T1000 (cell line): ENCODE measurements at places on chromosomes 12 and 14.

- no peak for DNase-seq
Observed at GRCh38 chr12:32248441-32249140, 141.9 kb downstream of the BICD1 start.

GRCh38 chr14:90641615-90642243, 174.5 kb downstream of the TTC7B start:
- DNase-seq: no peak

- DNase-seq: no peak
Observed at GRCh38 chr12:111455448-111456320, 50.0 kb downstream of the SH2B3 start.

- no peak for DNase-seq
Observed at GRCh38 chr12:1500095-1500801, 94.1 kb downstream of the FBXL14 start.

DNA sequence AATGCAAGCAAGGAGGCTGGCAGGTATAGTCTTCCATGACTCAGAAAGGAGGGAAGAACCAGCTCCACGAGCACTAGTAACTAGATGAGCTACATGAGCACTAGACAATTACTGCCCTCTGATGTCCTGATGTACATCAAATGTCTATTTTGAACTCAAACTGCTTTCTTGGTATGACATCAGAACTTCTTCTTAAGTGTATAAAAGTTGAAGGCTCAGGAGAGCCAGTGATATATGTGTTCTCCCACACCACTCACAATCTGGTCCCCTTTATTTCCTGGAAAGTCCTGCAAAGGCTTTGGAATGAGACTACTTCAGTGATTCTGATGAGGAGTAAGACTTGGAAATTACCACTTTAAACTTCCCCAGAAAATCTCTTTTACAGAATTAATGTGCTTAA, 18.5 kb upstream of the DHRS7 start:
- DNase-seq: no peak

DNA sequence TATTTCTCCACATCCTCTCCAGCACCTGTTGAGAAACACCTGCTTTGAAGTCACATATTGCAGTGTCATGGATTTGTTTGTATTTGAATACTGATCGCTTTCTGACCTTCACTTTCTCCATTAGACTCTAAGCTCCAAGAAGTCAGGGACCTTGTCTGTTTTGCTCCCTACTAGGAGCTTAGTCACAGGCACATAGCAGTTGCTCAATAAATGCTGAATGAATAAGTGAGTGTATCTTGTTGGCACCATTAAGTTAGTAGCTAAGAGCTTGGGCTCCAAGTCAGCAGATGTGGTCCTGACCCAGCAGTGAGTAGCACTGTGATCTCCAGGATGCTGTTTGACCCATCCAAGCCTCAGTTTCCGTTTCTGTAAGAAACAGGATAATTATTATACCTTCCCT, 10.1 kb downstream of the MVK start:
- DNase-seq: no peak

GRCh38 chr12:121086781-121087295, 45.8 kb upstream of the P2RX7 start:
- DNase-seq: no peak

DNA sequence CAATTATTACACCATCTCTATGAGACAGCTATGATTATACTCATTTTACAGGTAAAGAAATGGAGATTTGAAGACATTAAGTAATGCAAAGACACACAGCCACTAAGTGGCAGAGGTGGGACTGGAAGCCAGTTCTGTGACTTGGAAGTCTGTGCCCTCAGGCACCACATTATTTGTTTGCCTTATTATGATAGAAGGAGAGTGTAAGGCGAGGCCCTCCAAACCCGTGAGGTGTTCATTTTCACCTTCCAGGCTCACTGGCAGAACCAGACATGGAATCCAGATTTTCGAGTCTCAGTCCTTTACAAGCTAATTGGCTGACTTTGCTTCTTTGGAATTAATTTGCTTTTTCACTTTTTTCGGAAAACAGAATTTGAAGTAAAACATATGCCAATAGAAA, 107.9 kb downstream of the CAND1 start:
- DNase-seq: no peak

DNA sequence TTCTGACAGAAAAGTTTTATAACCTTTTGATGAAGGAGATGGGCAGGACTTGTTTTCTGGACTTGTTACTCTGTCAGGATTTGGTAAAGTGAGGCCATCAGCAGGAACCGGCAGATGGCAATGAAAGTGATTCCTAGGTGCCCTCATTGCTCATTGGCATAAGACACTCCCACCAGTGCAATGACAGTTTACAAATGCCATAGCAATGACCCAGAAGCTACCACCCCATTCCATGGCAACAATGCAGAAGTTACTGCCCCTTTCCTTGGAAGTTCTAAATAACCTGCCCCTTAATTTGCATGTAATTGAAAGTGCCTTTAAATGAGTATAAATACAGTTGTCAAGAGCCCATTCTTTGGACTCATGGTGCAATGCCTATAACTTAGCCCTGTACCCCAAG, 222.6 kb downstream of the CEP128 start:
- DNase-seq: no peak

DNA sequence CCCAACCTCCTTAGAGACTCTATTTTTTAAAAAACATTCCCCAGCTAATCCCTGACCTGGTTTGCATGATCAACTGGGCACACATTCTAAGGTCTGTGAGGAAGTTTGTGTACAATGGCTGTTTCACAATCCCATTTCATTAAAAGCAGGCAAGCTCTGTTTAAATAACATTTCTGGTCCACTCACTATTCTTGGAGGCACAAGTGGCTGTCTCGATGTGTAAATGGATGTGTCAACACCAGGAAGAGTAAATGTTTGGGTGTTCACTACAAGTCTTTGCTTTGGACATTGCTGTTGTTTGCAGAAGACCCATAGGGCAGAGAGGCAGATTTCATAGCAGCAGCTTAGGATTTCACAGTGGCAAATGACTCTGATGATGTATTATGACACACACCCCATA, 98.3 kb downstream of the PDZRN4 start:
- no peak for DNase-seq

GRCh38 chr14:83163016-83163415, 1629.4 kb upstream of the SEL1L start:
- DNase-seq: no peak

- no peak for DNase-seq
Observed at GRCh38 chr14:101301011-101301410, 260.3 kb upstream of the DIO3 start.

DNA sequence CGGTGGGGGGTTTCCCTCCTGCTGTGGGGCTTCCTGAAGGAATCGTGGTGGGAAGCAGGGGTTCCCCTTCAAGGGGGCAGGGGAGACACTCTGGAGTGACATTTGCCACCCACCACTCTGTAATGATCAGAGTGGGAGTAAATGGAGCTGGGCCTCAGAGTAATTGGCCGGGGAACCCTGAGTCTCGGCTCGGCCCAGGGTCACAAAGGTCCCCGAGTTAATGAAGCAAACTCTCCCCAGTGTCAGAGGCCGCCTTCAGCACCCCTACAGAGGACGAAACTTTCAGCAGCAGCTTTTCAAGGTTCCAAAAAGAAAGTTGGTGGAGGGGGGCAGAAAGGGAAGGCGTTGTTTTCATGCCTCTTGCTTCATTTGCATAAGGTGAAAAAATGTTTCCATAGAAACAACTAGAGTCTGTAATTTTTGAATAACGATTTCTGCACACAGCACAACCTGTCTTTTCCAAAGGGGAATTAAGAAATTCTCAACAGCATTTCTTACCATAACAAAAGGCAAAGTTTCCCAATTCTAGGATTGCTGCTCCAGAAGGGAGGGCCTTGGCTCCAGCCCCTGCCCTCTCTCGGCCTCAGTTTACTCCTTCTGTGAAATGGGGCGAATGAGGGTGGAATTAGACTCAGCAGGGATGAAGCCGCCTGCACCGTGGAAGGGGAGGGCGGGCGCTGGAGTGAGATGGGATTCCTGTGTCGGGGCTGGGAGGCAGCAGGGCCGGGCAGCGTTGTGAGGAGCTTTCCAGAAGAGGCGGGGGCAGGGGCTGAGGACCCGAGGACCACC, 67.0 kb upstream of the BEGAIN start:
- no peak for DNase-seq

DNA sequence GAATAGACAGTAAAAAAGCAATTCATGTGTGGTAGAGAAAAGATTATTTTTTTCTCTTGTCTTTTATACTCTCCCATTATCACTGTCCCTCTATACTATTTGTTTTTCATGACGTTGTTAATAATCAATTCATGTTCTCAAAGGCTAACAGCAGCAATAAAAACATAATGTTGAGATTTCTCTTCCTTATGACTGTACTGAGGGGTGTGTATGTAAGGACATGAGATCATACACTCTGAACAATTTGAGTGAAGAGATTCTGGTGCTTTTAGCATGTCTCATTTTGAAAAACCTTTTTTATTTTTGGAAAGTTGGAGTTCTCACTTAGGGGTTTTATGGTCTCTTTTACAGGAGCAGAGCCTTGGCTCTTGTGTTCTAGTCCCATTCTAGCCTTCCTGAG, 3.8 kb upstream of the TSPAN8 start:
- DNase-seq: no peak

- DNase-seq: no peak
Observed at GRCh38 chr12:13179211-13180074, 17.1 kb upstream of the EMP1 start.

DNA sequence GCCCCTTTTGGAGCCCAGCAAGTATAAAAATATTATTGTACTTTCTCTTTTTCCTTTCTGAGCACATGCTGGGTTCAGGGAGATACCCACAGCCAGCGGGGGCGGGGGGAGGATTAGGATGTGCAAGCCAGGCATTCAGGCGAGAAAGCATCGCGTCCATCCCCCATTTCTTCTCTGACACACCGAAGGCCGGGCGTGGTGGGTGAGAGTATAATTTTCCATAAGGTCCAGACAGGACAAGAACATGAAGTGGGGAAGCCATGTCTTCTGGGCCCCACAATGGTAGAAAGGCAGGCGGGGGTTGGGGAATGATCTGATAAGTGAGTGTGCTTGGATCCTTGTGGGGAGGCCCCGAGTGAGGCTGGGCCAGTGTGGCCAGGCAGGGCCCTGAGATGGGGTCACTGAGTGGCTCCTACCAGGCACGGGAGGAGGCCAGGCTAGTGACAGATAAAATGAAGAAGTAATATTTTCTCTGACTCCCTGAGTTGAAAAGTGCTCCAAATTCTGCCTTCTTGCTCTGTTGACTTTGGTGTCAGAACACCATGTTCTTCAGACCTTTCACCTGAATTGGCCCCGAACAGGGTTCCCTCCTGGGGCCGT, 10.7 kb upstream of the LRTM2 start:
- no peak for DNase-seq

GRCh38 chr14:92670160-92670559, 78.3 kb downstream of the LGMN start:
- no peak for DNase-seq

GRCh38 chr12:93200291-93200917, 177.3 kb upstream of the NUDT4 start:
- DNase-seq: no peak

DNA sequence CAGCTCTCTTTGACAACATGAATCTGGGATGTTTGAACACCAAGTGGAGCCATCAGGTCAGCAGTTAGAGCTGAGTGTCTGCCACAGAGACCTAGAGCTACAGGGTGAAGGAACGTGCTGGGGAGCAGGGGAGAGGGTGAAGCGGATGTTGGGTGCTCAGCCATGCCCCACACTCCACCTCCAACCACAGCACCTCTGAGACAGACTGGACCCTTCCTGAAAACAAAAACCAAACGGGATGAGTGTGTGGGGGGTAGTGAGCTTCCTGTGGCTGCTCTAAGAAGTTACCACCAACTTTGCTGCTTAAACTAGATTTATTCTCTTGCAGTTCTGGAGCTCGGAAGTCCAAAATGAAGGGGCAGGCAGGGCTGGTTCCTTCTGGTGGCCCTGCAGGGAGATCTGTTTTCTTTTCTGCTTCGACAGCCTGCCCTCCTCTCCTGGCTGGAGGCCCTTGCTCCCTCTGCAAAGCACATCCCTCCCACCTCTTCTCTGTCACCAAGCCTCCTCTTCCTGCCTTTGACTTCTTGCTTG, 5.6 kb upstream of the GOLGA3 start:
- DNase-seq: no peak

GRCh38 chr14:58832095-58832521, 194.3 kb downstream of the DACT1 start:
- no peak for DNase-seq

- DNase-seq: no peak
Observed at GRCh38 chr12:83102499-83102898, 415.8 kb downstream of the TMTC2 start.

DNA sequence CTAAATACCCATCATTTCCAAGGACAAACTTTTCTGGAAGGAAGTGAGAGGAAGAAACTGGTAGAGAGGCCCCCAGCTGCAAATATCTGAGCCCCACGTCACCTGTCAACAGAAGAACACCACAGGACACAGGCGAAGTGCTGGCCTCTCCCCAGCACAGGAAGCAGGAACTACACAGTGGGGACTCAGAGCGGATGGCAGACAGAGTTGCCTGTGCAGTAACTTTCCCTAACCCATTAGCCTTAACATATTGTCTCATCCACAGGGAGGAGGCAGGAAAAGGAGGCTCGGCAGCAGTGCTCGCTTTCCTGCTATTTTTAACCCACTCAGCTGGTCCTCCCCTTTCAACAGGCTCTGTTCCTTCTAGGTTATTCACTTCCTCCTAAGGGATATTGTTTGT, 111.5 kb upstream of the TMPO start:
- DNase-seq: no peak

GRCh38 chr12:104306943-104307654, 3.6 kb downstream of the EID3 start:
- DNase-seq: no peak

- no peak for DNase-seq
Observed at GRCh38 chr12:15334225-15334624, 11.9 kb downstream of the PTPRO start.

- DNase-seq: no peak
Observed at GRCh38 chr12:24232531-24232930, 283.1 kb upstream of the SOX5 start.

GRCh38 chr12:27624586-27624985, 71.7 kb upstream of the REP15 start:
- no peak for DNase-seq

DNA sequence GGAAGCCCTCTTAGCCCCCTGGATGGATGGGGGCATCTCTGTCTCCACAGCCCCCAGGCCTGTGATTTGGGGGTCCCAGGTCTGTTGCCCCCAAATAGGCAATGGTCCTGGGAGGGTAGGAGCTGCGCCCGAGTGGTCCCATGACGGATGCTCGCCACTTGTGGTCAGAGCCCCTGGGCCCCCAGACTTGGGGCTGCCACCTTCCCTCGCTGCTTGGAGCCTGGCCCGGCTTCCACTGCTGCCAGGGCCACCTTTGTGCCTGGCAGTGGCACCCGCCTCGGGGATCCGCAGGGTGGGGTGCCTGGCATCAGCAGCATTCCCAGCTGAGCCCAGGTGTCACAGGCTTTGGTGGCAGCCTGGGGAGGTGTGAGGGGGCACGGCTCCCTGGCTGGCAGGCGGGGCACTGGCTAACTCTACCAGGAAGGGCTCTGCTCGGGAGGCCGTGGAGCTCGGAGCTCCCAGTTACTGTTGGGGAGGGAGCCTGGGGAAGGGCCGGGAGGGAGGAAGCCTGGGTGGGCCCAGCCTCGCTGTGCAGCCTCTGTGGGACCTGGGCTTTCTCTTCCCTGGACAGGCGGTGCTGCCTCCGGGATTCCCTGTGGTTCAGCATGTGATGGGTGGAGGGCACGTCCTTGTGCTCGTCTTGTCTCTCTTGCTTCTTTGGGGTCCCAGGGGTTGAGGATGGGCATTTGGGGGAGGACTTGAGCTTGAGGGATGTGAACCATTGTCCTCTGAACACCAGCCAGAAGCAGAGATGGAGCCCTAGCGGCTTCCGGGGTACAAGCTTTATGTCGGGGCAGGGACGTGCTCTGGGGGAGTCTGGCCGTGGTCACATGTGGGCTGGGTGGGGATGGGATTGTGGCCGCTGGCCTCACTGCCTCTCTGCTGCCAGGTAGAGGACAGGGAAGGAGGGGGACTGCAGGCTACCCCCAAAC, 5.4 kb downstream of the KIF26A start:
- DNase-seq: no peak
